ENCODE measurements at places on chromosomes 16 and 17. TPM values are rescaled to one million over a fixed set of nuclear protein-coding genes. Genes with fewer than 3 reads are reported as not detected.

SRCIN1 gene
- 2.3 TPM for polyA plus RNA-seq

ARHGAP27 gene
- polyA plus RNA-seq, result 5.6 TPM

ITGB4 gene
- 1.6 TPM for polyA plus RNA-seq

CCL5 gene
- 0.10 TPM for polyA plus RNA-seq

CD7 gene
- 0.17 TPM for polyA plus RNA-seq

FOXF1 gene
- polyA plus RNA-seq, result 4.4 TPM

MYH2 gene
- 0.35 TPM for polyA plus RNA-seq

TRPV3 gene
- 1.2 TPM for polyA plus RNA-seq

HS3ST4 gene
- 0.15 TPM for polyA plus RNA-seq

WNT9B gene
- not detected for polyA plus RNA-seq

LYRM9 gene
- 15.4 TPM for polyA plus RNA-seq

HOXB3 gene
- polyA plus RNA-seq, result 24.7 TPM

C16orf96 gene
- 0.24 TPM for polyA plus RNA-seq

NPIPA8 gene
- not detected for polyA plus RNA-seq

STAC2 gene
- polyA plus RNA-seq, result 0.42 TPM

FAM171A2 gene
- polyA plus RNA-seq, result 38.6 TPM

MAF gene
- polyA plus RNA-seq, result 5.9 TPM

Measured in cardiac muscle cell (in vitro differentiated cells and primary cell).